ENCODE measurements at places on chromosomes 2 and 18. TPM values are rescaled to one million over a fixed set of nuclear protein-coding genes. Genes with fewer than 3 reads are reported as not detected.

The UGT1A8 gene
- polyA plus RNA-seq: not detected

The ACOXL gene
- 0.35 TPM for polyA plus RNA-seq

DNA sequence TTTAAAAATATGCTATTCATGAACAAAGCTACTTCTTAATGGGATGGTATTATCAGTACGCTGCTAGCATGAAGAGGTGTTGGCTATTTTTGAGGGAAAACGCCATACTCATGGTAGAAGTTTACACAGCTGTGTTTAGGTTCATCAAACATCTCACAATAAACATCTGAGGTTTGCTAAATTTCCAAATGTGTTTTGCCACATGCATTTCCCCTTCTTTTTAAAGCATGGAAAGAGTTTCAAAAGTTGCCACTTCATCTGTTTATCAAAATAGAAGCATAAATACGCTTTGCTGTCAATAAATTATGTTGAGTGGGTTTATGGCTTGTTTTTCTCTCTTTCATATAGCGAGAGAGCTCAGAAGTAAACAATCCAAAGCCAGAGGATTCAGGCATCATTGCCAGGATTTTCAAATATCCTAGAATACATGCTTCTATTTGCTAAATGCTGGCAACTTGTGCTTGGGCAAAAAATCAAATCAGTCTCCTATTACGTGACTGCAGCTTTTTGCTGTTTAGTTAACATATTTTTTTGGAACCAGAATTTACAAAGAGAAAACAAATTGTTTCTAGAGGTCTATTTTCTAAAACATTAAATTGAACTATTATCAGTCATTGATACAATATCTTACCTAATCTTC, 1919.9 kb upstream of the LRRTM1 start:
- H3K27me3 ChIP-seq: no peaks in the 10 kb centered on the region
- H3K36me3 ChIP-seq: no peaks in the 10 kb centered on the region
- no peak overlapping the region for H3K27ac ChIP-seq
- H3K4me1 ChIP-seq: no peaks in the 10 kb centered on the region
- H3K4me3 ChIP-seq: no peak overlapping the region

DNA sequence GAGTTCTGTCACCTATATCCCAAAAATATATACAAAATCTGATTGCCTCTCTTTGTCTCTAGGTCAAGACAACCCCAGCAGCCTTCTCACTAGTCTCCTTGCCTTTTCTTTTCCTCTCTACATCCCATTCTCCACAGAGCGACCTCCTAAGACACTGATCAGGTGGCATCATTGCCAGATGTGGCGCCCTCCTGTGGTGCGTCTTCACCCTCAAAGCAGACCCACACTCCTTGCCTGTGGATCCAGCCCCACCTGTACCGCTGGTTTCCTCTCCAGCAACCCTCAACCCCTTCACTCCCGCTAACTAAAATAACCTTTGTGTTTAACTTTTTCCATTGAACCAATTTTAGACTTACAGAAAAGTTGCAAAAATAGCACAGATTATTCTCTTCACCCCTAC, 273.3 kb downstream of the GLI2 start:
- H3K36me3 ChIP-seq: no peaks in the 10 kb centered on the region
- no peak overlapping the region for H3K4me3 ChIP-seq
- H3K4me1 ChIP-seq: no peaks in the 10 kb centered on the region
- no peak for DNase-seq
- no peaks in the 10 kb centered on the region for H3K27me3 ChIP-seq
- no peak overlapping the region for H3K27ac ChIP-seq

The GATA6 gene
- not detected for polyA plus RNA-seq

- no peaks in the 10 kb centered on the region for H3K4me1 ChIP-seq
- H3K36me3 ChIP-seq: no peaks in the 10 kb centered on the region
- H3K27me3 ChIP-seq: no peaks in the 10 kb centered on the region
- DNase-seq: no peak
- no peak overlapping the region for H3K27ac ChIP-seq
Measured at GRCh38 chr2:18519914-18520450, 40.5 kb downstream of the RDH14 start.

The C2orf80 gene
- not detected for polyA plus RNA-seq

DNA sequence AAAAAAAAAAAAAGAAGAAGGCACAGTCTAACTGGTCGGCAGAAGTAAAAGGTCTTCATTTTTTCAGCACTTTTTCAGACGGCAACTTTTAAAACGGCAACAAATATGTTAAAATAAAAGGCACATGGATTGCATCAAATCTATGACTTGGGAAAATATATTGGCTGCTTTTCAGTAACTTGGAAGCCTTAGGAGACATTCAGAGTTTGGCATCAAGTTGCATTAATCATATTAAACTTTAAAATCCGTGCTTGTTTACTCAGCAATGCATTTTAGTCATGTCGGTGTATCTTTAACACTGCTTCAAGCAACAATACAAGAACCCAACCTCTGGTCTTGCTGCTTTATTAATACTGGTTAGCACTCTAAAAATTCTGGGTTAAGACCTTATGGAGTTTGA, 111.1 kb downstream of the MEP1B start:
- H3K4me3 ChIP-seq: no peak overlapping the region
- H3K36me3 ChIP-seq: no peaks in the 10 kb centered on the region
- no peak for DNase-seq
- no peaks in the 10 kb centered on the region for H3K27me3 ChIP-seq
- H3K27ac ChIP-seq: no peak overlapping the region
- no peaks in the 10 kb centered on the region for H3K4me1 ChIP-seq

All from CD14-positive monocyte (primary cell).